ENCODE measurements at places on chromosomes 16 and 17.

DNA sequence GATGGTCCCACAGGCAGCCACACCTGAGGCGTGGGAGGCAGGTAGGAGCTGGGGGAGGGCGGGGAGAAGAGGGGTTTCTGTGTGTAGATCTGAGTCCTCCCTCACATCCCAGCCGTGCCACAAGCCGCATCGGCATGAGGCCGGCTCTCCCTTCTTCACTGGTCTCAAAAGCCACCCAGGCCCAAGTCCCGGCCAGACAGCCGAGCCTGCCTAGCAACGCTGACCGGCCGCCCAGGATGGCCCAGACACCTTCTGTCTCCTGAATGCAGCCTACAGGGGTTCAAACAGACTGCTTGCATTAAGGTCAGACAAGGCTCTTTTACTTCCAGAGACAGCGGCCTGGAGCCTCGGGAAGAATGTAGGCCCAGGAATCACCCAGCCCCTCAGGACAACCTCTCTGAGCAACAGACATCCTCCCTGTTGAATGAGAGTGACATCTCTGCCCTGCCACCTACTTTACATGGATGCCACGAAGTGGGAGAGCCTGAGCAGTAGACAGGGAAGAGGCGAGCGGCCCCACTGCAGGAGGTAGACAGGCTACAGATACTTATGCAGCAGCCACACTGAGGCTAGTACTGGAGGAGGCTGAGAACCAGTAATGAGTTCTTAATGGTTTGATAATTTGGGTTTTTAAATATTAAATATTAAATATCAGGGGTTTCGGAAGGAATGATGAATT lies 69.6 kb downstream of the N4BP1 start:
- no peak for DNase-seq

DNA sequence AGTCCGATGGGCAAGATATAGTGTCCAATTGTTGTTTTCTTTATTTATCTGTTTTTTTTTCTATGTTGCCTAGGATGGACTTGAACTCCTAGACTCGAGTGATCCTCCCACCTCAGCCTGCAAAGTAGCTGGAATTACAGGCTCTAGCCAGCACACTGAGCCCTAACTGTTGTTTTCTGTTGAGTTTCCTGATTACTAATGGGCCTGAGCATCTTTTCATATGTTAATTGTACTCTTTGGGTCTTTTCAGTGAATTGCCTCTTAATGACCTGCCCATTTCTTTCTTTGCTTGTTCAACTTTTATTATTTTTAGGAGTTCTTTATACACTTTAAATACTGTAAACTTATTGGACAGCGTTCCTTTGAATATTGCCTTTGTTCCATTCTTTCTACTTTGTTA lies 213.0 kb downstream of the HS3ST3B1 start:
- no peak for DNase-seq

DNA sequence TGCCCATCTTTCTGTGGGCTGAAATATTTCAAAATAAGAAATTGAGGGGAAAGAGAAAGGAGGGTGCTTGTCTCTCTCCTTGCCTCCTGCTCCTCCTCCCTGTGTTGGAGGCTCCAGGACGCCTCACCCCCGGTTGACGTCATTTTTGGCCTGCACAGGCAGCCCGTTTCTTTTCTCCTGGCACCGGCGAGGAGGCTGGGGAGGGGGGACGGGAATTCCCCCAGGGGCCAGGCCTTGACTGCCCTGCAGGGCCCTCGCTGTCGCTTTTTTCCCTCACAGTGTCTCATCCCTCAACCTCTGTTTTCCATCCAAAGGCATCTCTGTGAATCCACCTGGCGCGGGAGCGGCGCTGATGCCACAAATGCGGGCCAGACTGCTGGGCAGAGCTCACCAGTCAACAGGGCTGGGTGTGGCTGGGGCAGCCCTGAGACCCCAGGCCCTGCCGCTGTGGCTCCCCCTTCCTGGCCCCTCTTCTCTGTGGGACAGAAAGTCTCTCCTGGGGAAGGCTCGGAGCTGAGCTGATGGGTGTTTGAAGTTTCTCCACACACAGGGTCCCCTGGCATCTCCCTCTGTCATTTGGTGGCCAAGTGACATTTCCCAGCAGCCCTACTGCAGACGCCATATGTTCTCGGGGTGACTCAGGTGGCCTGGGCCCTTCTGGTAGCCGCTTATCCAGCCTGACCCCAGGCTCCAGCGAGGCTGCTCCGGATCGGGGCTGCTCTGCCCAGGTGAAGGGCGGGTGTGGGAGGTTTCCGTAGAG lies 16.0 kb downstream of the CENPX start:
- DNase-seq: peak; percentile 64

DNA sequence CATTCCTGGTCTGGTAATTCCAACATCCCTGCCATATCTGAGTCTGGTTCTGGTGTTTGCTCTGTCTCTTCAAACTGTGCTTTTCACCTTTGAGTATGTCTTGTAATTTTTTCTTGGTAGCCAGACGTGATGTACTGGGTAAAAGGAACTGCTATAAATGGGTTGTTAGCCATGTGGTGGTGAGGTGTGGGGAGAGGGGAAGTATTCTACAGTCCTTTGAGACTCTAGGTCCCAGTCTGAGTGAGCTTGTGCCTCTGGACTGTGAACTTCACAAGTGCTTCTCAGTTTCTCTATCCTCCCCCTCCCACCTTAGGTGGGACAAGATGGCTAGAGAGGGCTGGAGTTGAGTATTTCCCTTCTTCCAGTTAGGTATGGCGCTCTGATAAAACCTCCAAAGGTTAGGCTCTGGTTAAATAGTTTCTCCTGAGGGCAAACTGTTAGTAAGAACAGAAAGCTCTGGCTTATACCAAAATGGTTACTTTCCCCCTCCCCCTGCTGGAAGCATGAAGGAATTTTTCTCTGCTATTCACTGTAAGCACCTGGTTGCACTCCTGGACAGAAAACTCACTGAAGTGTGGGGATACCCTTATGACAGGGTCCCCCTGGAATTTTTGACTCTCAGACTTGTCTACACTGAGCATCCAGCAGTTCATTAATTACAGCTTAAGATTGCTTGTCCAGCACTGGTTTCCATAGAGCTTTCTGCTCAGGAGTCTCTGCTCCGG lies 87.8 kb downstream of the MARCHF10 start:
- peak; percentile 63 for DNase-seq

DNA sequence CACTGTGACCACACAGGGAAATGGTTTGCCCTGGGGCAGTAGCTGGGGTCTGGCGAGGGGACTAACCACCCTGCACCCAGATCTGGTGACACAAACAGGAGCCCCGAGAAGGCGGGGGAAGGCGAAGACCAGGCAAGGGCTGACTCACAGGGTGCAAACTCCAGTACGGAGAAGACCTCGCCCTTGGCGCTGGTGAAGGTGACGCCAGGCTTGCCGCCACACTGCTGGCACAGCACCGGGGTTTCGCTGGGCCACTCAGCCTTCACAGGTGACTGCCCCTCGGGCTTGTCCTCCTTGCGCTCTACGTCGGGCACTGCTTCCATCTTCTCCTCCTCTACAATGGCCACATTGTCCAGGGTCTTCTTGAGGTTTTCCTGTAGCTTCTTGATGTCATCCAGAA lies 11.6 kb downstream of the SPHK1 start:
- DNase-seq: no peak

Measured in ELR (cell line).